Activated CD8-positive, alpha-beta T cell treated with anti-CD3 and anti-CD28 coated beads for 36 hours (primary cell): ENCODE measurements at places on chromosomes 2 and 18. TPM values are rescaled to one million over a fixed set of nuclear protein-coding genes. Genes with fewer than 3 reads are reported as not detected.

The AQP12A gene
- total RNA-seq, result not detected

The IL1B gene
- not detected for total RNA-seq

GRCh38 chr2:58749041-58749440 is 507.9 kb upstream of the FANCL start:
- H3K27me3 ChIP-seq, result no peaks in the 10 kb centered on the region
- H3K36me3 ChIP-seq, result no peaks in the 10 kb centered on the region
- H3K27ac ChIP-seq, result no peak overlapping the region
- no peaks in the 10 kb centered on the region for H3K4me1 ChIP-seq
- H3K4me3 ChIP-seq, result no peak overlapping the region

DNA sequence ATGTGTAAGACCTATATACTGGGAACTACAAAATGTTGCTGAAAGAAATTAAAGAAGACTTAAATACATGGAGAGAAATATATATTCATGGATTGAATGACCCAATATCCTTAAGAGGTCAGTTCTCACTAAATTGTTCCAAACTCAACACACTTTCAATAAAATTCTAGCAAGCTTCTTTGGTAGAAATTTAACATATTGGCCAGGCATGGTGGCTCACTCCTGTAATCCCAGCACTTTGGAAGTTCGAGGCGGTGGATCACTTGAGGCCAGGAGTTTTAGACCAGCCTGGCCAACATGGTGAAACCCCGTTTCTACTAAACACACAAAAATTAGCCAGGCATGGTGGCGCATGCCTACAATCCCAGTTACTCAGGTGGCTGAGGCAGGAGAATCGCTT is 33.6 kb upstream of the MYCN start:
- no peaks in the 10 kb centered on the region for H3K36me3 ChIP-seq
- no peak overlapping the region for H3K27ac ChIP-seq
- H3K27me3 ChIP-seq, result peaks cover 7% of the 10 kb centered on the region
- DNase-seq, result no peak

DNA sequence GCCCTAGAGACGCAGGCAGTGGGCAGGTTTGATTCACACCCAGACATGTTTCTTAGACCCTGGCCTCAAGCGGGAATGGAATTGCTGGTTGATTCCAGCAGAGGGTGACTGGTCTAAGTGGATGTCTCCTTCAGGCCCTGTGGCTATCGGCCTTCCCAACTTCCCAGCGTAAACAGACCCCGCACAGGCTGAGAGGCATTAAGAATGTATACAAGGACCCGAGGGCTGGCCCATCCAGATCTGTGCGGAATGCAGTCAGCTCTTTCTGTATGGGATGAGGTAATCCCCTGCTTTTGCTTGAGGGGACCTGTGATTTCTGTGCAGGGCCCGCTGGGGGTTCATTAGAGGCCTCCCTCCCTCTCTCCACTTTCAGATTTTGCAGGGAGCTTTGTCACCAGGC is 6.5 kb downstream of the ACKR3 start:
- DNase-seq, result no peak
- no peaks in the 10 kb centered on the region for H3K4me1 ChIP-seq
- no peak overlapping the region for H3K27ac ChIP-seq

GRCh38 chr2:216860426-216861137 is 718 bp upstream of the TNP1 start:
- peaks cover 5% of the 10 kb centered on the region for H3K27me3 ChIP-seq
- DNase-seq, result no peak
- H3K4me3 ChIP-seq, result no peak overlapping the region
- H3K27ac ChIP-seq, result no peak overlapping the region

The ZNF385B gene
- not detected for total RNA-seq

The TFPI gene
- total RNA-seq, result not detected
